ENCODE measurements at places on chromosomes 6 and 20.

DNA sequence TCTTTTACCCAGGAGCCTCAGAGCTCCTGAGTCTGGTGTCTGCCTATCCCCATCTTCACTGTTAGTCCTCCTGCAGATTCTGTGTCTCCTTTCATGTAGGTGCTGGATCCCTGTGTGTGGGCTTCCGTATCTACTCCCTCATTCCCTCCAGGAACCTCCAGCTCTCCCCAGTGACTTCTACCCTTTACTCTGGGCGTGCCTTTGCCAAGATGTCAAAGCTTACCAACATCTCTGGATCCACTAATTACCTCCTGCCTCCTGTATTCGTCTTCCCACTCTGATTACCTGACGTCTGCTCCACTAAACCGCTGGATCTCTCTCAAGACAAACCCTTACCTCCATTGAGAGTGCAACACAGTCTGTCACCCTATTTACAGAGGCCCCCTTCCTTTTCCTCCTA is 2.2 kb upstream of the C6orf136 start:
- no peak for DNase-seq

DNA sequence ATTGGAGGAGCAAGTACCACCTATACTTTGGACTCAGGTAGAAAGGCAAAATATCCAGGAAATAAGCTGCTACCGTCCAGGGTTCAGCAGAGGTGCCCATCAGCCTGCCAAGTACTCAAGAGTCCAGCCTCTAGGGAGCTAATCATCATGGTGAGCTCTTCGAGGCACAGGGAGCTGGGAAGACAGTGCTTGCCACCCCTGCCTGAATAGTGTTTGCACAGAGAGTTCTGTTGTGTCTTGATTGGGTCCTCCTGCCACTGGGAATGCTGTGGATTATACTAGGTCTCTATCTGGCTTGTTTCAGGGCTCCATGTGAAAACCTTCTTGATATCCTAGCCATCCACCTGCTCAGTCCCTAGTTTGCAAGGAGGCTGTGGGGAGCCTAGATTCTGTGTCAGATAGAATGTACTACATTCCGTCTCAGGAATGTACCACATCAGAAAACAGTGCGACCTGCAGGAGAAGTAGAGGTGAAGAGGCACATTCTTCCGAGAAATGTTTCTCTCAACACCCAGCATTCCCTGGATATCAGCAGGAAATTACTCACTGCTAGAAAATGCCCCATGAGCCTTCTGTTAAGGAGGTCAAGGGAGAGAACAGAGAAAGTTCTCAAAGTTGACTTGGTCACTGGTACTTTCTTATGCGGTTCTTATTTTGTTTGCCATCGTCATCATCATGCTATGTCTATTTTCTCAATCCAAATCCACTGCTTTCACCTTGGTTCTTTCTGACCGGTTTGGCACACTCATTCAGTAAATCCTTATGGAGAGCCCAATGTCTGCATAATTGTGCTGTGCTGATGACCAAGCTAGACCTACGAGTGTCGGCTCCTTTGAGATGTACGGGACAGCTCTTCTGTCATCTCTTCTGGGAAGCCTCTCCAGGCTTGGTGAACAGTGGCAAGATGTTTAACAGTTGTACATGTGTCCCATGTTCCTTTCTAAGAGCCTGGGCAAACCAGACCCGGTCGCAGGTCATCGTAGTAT is 30.7 kb downstream of the PTPN1 start:
- DNase-seq: no peak

GRCh38 chr6:142952614-142953013 is 7.6 kb upstream of the HIVEP2 start:
- DNase-seq: peak; percentile 28

- DNase-seq: no peak
Observed at GRCh38 chr6:166236596-166236995, 68.9 kb upstream of the TBXT start.

DNA sequence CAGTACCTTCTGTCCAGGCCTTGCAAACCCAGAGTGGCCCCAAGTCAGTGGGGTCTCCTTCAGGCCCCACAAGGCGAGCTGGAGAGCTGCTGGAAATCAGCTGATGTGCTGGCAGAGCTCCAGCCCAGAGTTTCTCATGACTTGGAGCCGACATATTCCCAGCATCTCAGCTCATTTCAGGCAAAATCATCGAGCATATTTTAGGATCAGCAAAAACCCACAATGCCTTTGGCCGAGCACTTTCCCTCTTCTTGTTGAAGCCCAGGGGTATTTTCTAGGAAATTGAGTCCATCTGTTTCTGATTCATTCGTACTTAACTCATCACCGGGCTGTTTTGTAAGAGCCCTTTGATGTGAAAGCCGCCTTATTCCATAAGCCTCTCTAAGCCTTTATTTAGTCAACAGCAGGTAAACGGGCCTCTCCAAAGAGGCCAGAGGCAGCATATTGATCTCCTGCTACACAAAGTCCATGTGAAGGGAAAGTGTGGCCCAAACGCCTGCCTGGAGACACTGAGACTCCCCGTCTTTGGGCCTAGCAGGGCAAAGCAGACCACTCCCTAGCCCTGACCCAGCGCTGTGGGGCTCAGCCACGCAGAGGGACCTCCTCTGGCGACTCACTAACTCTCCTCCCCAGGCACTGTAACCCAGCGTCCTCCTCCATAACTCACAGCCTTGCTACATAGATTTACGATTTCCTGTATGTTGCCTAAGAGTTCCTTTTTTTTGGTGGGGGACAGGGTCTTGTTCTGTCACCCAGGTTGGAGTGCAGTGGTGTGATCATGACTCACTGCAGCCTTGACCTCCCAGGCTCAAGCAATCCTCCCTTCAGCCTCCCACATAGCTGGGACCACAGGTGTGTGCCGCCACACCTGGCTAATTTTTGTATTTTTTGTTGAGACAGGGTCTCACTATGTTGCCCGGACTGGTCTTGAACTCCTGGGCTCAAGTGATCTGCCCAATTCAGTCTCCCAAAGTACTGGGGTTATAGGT is 12.1 kb upstream of the C20orf203 start:
- no peak for DNase-seq

- DNase-seq: no peak
Observed at GRCh38 chr6:127811900-127812570, 88.8 kb downstream of the THEMIS start.

- DNase-seq: no peak
Observed at GRCh38 chr6:52375780-52376556, 14.0 kb downstream of the PAQR8 start.

GRCh38 chr6:167855825-167856425 is 29.2 kb downstream of the AFDN start:
- DNase-seq: no peak

- no peak for DNase-seq
Observed at GRCh38 chr6:116099036-116099435, 1.6 kb upstream of the NT5DC1 start.

GRCh38 chr6:39901670-39902069 is 32.6 kb downstream of the MOCS1 start:
- DNase-seq: no peak

GRCh38 chr6:7631466-7631865 is 41.5 kb downstream of the SNRNP48 start:
- DNase-seq: no peak

DNA sequence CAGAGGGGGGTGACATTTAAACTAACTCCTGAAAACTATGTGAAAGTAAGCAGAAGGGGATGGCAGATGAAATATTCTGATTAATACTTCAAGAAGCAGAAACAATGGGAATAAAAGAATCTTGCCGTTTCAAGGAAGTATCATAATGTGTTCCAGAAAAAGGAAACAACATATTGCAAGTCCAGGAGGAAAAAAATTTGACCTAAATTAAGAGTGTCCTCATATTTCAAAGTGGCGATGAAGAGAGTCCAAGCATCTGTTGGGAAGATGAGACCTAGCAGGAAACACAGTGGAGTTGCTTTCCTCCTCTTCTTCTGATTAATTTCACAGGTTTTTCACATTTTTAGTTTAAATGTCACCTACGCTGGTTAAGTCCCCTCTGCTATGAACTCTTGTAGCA is 45.6 kb upstream of the TNFAIP3 start:
- no peak for DNase-seq

DNA sequence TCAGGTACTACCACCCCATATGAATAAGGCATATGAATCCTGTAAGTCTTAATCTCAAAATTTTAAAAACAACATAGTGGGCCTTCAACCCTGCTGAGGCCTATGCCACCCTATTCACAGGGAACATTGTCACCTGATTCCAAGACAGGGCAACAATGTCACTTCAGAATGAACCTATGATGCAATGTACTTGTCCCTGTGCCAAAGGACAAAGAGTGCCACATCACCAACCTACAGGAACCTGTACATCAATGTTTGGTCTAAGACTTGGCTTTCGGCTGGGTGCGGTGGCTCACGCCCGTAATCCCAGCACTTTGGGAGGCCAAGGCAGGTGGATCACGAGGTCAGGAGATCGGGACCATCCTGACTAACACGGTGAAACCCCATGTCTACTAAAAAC is 318.5 kb upstream of the JARID2 start:
- no peak for DNase-seq

DNA sequence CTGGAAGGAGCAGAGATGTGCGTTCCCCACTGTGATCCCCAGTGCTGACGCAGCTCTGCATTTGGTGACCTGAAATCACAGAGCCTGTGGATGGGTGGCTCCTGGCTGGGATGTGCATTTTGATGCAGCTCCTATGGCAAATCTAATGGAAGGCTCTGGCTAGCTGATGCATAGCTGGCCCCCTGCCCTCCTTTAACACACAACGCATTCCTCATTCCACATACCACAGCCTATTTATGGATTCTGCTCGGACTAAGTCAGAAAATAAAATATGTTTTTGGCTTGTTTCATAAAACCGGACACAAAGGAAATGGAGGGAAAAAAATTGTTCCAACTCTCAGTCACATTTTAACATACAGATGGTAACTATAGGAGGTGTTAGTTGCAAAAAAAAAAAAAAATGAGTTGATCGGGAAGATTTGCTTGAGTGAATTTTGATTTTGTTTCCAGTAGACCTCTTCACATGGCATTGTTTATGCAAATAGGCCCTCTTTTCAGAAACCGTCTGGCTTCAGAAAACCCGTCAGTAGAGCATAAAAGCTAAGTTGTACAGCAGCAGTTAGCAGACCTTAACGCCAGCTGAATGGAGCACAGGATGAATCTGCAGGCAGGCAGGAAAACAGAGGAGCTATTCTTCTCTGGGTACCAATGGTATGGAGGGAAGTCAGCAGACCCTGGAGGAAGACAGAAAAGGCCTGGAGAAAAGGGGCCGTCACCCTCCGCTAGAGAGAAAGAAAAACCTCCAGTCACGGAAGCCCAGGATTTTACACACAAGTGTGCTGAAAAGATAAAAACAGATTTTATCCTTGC is 215.4 kb downstream of the HDGFL1 start:
- DNase-seq: no peak

- DNase-seq: no peak
Observed at GRCh38 chr20:4812216-4812615, 90.5 kb downstream of the PRND start.

DNA sequence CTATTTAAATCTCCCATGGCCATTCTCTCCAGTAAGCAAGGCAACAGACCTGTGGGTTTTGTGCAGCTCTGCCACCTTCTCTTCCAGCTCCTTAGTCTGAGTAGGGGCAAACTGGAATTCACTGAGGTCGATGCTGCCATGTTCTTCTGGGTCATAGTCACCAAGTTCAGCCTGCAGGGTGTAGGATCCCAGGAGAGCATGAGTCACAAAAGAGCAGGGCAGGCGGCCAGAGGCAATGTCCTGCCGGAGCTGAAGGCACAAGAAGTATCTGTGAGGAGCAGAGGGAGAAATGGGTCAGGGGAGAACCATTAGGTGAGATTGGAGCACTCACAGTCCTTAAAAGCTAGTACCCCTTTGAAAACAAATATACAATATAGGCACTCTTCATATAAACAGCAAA is 73.7 kb downstream of the SMLR1 start:
- DNase-seq: no peak

GRCh38 chr6:170085475-170086401 is 205.1 kb downstream of the DLL1 start:
- DNase-seq: no peak

DNA sequence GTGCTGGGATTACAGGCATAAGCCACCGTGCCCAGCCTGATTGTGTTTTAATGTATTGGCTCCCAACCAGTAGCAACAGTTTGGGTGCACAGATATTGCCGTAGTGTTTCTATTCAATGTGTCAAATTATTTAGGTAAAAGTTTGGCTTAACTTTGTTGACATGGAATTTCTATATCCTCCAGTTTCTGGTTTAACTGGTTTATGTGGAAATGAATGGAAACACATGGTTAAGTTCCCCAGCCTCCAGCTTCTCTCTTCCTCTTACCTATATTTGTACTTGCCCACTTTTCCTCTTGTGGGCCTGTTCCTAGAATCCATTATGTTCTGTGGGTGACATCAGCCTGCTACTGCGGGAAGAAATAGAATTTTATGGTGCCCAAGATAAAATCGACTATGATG is 53.9 kb upstream of the ESR1 start:
- DNase-seq: no peak

GRCh38 chr20:4053071-4053919 is 37.9 kb upstream of the RNF24 start:
- no peak for DNase-seq

GRCh38 chr6:40807484-40807883 is 220.3 kb upstream of the LRFN2 start:
- no peak for DNase-seq

DNA sequence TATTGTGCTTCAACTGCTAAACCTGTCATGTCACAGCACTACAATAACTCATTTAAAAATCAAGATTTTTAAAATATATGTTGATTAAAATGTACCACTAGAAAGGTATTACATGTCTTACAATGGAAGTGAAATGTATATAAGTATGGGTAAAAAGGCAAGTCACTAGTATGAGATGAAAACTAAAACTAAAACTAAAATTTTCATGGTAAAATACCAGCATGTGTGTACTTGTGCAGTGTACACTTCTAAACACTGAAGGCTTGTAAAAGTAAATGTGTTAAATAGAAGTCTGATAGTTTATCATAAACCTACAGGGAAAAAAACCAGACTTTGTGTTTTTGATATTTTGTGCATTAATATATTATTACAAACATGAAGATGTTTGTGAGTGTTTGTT is 13.7 kb upstream of the TMEM244 start:
- DNase-seq: no peak

- DNase-seq: no peak
Observed at GRCh38 chr6:63527658-63528514, 44.4 kb upstream of the LOC128125822 start.

GRCh38 chr6:15698471-15698870 is 35.6 kb upstream of the DTNBP1 start:
- no peak for DNase-seq

Data from MM.1S (cell line).